Hematopoietic multipotent progenitor cell treated with erythropoietin and hydrocortisone succinate and interleukin-3 and kit ligand, for 17 days (in vitro differentiated cells): ENCODE measurements at places on chromosomes 2 and 18.

- DNase-seq: no peak
Measured at GRCh38 chr2:232951891-232952290, 61.2 kb downstream of the NGEF start.

GRCh38 chr18:47480166-47480565, 228.7 kb upstream of the SKOR2 start:
- no peak for DNase-seq

DNA sequence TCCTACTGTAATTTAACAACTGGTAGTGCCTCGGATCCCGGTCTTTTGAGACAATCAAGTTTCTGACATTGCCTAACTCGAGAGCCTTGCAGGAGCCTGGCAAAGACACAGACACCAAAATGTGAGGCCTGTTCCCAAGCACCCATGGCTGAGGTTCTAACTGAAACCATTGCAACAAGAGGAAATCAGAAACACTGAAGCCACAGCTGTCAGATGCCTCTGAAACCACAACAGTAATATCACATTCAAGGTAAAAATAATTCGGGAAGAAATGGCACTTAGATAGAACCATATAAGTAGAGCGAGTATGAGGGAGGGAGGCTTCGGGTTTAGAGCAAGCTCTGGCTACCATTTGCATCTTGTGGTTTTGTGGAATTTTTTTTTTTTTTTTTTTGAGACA, 285.9 kb downstream of the FBXO15 start:
- DNase-seq: no peak

- no peak for DNase-seq
Measured at GRCh38 chr2:29450596-29451222, 335.5 kb downstream of the CLIP4 start.

DNA sequence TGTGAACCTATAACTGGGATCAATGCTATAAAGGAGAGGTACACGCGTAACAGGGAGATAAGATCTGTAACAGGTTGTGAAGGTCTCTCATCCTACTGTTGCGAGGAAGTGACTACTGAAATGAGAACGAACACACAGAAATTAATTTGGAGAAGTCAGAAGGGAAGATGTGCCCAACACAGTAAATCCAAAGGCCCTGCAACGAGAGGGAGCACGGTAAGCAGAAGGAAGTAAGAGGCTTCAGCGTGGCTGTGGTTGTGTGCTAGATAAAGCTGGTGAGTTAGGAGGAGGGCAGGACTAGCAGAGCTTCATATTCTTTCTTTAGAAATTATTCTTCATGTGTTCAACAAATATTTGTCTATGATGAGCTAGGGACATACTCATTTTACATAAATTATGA, 2.5 kb upstream of the ATG16L1 start:
- no peak for DNase-seq

- DNase-seq: no peak
Measured at GRCh38 chr2:227597998-227598397, 695 bp upstream of the SCYGR2 start.

GRCh38 chr2:179579800-179580199, 281.6 kb downstream of the ZNF385B start:
- DNase-seq: no peak

DNA sequence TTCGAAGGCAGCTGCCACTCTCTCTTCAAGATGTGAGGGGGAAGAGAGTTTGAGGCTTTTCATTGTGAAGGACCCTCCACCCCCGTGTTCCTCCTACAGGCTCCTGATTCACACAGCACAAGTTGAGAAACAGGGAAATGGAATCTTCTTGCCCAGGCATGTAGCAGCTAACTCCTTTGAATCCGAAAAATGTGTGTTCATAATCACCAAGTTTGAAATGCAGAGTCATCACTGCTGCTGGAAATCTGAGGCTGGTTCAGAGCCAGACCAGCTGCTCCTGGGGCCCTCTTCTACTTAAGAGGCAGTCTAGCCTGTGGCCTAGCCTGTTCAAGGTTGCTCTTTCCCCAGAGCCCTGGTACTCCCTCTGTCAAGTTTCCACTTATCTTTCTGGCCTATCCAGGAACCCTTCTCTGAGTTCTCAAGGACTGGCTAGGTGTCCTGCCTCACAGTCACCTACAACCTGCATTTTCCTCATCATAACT, 166.4 kb downstream of the TMEM247 start:
- no peak for DNase-seq

- DNase-seq: no peak
Measured at GRCh38 chr2:11286749-11287148, 57.7 kb downstream of the ROCK2 start.

DNA sequence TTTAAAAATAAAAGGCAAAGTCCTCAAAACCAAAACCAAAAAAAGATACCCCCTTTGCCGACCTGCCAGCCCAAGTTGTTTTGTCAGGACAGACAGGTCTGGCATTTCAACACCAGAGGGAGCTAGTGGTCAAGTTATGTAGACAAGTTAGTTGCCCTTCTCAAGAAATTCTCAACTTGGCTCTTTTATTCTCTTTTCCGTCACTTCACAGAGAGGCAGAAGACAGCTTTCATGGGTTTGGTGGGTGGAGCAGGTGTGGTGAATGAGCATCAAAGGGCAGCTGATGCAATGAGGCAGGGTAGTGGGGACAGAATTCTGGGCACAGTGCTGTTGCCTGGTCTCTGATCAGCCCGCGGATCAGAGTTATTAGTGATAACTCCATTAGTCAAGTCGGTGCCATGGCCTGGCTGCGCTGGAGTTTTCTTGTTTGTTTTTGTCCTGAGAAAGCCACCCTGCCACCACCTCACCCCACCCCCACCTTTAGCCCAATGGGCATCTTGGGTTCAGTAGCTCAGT, 303.7 kb upstream of the EPAS1 start:
- peak; percentile 46 for DNase-seq

DNA sequence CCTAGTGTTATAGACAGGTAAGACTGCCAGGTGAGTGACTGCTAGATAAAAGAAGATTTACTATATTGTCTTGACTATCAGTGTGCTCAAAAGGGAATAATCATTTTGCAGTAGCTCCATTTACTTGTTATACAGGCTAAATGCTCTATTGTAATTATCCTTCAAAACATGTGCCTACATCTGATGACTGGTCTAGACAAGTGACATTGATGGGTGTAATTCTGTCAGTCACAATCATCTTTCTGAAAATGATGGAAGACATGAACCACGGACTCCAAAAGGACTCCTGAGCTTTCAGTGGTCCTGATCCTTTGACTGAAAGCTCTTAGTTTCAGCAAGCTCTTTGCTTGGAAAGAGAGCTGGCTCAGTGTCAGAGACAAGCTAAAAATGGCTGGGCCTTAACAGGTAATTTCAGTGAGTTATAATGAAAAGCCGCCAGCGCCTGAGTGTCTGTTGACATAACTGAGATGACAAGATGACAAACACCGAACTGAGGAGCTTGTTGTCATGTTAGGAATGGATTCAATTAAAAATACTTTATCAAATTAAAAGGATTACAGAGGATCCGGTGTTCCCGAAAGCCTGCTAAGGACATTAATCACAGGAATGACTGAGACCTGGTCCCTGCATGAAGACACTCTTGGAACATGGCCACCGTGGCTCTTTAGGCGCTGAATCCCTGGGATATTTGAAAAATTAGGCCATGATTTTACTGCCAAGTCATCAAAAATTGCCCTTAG, 141.7 kb downstream of the CMPK2 start:
- no peak for DNase-seq

- DNase-seq: no peak
Measured at GRCh38 chr18:72155327-72155726, 388.8 kb downstream of the CBLN2 start.

DNA sequence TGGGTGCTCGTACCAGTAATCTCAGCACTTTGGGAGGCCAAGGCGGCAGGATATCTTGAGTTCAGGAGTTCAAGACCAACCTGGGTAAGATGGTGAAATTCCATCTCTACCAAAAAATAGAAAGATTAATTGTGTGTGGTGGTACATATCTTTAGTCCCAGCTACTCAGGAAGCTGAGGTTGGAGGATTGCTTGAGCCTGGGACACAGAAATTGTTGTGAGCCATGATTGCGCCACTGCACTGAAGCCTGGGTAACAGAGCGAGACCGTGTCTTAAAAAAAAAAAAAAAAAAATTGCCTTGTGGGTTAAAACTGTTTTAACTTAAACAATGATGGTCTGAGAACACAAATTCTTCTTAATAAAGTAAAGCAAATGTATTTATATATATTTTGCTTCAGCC, 49.6 kb downstream of the ATP9B start:
- no peak for DNase-seq

- DNase-seq: no peak
Measured at GRCh38 chr18:53677480-53677879, 547.0 kb downstream of the MBD2 start.

DNA sequence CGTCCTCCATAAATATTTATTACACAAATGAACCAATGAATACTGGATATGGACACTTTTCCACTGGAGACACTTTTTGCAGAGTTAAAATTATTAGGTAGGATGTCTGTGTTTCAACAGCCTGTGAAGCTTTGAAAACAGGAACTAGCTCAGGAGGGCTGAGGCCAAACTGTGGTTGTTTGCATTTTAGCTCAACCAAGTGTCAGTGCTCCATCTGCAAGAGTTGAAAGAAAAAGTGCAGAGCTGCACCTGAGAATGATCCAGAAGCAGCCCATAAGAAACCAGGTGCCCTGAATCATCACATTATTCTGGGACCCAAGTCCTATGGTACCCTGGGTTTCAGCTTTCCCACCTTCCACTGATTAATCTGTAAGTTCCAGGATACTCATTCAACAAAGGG, 180.4 kb downstream of the TRIB2 start:
- no peak for DNase-seq

DNA sequence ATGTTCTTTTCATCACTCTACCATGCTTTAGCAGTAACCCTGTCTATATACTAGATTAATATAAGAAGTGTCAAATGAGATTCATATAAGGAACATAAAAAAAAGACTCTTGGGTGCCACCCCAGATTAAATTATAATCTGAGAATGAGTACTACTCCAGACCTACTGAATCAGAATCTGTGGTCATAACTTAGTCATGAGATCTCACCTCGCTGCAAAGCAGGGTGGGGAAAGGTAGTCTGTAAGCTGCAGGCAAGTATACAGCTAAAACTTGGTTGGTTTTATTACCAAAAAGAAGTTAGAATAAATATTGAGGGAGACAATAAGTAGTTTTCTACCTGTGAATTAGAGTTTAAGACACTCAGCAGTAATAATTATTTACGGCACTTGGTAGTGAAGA, 175.6 kb downstream of the PARD3B start:
- no peak for DNase-seq

DNA sequence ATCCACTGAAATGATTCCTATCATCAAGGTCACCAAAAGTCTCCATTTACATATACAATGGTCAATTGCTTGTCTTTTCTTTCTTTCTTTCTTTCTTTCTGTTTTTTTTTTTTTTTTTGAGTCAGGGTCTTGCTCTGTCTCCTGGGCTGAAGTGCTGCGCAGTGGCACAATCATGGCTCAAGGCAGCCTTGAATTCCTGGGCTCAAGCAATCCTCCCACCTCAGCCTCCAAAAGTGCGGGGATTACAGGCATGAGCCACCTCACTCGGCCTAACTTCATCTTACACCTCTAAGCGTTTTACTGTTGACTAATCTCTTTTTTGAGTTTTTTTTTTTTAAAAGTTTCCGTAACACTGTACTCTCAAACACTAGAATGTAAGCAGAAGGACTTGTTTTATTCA, 867 bp downstream of the SF3B6 start:
- no peak for DNase-seq

DNA sequence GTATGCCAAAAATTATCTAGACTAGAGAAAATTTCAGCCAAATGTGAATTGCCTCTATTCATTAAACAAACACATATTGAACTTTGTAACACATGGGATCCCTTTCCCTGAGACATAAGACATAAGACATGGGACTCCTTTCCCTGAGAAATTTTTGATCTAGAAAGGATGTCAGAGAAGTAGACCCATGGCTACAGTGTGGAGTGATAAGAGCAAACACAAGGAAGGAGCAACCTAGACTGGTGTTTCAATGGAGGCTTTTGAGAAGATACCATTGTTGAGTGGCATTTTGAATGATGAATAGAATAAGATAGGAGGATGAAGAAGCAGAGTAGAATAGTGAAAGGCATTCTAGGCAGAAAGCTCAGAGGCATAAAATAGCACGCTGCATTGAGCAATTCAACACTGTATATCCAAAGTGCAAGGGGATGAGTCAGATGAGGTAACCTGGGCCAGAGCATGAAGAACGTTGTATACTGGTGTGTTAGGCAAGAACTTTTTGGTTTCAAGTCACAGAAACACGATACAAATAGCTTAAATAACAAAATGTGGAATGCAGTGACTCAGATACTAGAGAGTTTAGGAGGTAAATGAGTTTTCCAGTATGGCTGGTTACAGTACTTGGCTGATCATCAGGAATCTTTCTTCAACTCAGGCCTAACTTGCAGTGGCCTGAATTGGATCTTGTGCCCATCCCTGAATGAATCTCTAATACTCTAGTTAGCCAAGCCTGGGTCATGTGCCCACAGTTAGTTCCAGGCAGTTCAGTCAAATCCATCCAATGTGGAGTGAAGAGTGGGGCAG, 129.8 kb upstream of the TANK start:
- DNase-seq: no peak

- no peak for DNase-seq
Measured at GRCh38 chr2:26000561-26001082, 18.3 kb upstream of the KIF3C start.

GRCh38 chr2:179932786-179933185, 71.4 kb upstream of the ZNF385B start:
- no peak for DNase-seq

GRCh38 chr2:238496756-238497609, 70.3 kb downstream of the ASB1 start:
- no peak for DNase-seq

- no peak for DNase-seq
Measured at GRCh38 chr2:201785135-201785534, 4.4 kb upstream of the ALS2 start.

- no peak for DNase-seq
Measured at GRCh38 chr2:224160917-224161316, 121.8 kb upstream of the SERPINE2 start.

GRCh38 chr2:25014631-25015030, 27.2 kb upstream of the EFR3B start:
- no peak for DNase-seq

DNA sequence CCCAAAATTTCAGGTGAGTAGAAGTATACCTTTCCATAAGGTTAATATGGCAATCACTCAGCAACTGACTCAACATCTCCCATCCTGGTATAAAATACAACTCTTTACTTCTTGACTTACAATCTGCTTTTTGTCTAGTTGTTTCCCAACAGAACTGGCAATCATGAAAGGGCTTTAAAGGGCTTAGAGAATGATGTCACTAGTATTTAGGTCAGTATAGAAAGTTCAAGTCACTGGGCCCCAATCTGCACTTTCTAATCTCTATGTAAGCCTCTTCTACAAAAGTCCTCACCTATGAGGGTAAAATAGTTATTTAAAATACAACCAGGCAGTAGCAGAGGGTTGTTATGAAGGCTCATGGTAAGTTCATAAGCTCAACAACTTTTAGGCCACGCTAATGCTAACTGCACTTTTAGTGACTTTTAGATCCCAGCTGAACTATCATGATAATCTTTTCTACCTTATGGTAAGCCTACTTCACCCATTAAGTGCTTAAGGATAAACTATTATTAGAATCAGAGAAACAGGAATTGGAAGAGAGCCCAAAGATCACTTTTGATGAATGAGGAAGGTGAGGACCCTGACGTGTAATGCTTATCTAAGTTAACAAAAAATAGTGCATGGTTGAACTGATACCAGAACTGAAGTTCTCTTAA, 79.6 kb downstream of the GORASP2 start:
- no peak for DNase-seq
